ENCODE measurements at places on chromosomes 11 and 22.

DNA sequence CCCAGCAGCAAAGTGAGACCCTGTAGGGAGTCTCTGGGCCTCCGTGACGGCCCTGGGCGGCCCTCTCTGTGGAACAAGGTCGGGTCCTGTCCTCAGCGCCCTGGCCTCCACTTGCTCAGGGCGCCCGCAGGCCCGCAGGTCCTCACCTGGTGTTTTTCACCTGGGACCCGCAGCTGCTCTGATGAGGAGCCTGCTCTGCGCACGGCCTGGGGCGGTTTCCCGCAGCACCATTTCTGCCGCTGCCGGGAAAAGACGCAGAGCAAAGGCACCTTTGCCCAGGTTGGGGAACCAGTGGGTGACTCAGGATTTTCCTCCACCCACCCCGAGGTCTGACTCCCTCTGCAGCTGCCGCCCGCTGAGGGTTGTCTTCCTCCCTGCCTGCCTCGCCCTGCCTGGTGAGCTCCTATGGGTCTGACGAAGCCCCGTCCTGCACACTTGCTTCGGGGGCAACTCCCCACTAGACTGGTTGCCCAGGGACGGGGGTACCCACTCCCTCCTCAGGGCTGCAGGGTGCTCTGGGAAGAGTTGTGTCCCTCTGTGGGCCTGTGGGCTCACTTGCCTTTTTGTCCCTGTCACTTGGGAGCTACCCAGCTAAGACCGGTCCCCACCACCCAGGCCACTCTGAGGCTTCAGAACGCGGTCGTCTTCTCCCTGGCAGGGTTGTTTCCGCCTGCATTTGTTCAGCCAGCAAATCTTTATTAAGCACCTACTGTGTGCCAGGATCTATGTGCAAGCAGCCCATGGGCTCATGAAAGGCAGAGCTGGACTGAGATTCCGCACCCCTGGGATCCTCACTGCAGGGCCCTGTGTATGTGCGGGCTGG, 89.5 kb downstream of the KCNQ1 start:
- no peak for DNase-seq

DNA sequence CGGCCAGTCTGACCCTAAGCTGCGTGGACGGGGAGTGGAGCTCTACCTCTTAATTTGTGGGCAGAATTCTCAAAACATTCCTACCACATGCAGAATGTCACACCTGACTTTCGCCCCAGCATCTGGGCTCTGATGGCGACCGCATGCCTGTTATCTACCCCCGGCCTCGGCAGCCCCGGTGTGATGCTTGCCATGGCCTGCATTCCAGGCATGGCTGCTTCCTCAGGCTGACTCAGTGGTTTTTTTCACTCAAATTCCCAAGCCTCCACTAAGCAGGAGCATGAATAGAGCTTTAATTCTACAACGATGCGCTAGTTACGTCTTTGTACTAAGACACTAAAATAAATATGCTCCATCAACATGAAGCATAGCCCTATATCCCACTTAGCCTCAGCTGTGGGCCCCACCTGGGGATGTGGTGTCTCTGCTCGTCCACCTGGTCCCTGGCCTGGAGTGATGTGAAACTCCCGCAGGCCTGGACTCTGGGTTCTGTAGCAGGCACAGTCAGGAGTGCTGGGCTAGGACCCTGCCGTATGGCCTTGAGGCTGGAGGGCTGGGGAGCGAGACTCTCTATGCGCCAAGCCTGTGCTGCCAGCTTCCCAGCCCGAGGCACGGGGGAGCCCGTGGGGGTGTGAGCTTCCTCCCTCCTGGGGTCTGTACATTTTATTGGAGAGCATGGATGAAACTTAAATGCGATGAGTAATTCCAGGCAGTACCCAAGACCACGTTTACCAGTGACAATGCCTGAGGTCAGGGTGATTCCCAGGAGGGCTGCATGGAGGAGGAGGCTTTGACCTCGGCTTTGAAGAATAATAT, 153.2 kb downstream of the CTTN start:
- no peak for DNase-seq

GRCh38 chr11:71301858-71302533, 49.6 kb upstream of the SHANK2 start:
- DNase-seq = no peak

DNA sequence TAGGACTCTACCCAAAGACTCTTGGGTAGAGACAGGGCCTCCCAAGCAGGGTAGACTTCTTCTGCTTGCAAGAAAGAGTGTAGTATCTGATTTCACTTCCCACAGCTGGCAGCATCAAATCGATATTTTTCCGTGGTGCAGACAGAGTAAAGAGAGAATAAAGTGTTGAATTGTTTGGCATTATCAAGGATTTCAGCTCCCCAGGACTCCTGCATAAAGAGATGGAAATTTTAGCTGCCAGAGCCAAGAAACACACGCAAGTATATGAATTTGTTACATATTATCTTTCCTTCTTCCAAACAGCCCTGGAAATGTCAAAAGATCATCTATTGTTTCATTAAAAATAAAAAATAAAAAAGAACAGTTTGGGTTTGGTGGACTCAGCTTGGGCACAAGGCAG, 136.8 kb downstream of the PKNOX2 start:
- no peak for DNase-seq

DNA sequence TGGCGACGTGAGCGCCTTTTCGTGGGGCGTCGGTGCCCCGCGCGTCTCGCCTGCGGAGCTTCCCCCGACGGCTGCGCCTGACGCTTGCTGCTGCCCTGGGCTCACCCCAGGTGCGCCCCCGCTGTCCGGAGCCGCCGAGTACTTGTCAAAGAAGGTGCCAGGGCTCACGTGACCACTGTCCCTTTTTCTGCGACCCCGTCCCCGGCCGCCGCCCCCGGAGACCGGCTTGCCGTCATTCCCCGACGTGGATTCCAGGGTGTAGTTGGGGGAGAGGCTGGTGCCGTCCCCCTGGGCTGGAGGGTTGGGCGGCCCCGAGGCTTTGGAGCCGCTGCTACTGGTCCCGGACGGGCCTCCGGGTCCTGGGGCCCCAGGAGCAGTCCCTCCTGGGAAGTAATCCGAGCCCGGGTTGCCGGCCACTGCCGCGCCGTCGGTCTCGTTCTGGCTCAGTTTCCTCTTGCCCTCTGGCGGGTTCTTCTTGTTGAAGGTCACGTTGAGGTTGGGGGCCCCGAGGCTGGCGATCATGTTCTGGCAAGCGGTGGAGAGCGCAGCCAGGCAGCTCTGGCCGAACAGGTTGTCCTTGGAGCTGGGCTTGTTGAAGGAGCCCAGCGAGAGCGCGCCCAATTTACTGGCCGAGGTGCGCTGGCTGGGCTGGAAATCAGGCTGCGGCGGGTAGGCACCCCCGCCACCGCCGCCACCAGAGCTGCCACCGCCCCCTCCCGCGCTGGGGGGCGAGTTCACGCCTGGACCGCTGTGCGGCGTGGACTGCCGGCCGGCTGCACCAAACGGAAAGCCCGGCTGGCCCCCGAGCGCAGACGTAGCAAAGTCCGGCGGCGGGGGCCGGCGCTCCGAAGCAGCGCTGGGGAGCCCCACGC, 3.8 kb downstream of the MN1 start:
- DNase-seq = no peak

DNA sequence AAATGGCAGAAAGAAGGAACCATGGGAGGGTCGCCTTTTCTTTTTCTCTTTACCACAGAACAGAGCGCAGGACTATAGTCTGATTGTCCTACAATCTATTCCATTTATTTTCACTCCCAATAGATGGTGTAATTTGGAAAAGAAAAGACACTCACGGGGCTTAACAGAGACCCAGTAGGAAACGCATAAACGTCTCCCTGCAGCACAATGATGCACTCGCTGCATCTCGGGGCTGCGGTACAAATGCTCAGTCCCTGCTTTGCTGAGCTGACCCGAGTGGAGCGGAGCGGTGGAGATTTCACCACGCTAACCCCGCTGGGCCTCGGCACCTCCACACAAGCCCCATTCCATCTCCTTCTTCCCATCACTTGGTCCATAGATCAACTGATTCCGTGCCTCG, 1.5 kb downstream of the FEZ1 start:
- no peak for DNase-seq

DNA sequence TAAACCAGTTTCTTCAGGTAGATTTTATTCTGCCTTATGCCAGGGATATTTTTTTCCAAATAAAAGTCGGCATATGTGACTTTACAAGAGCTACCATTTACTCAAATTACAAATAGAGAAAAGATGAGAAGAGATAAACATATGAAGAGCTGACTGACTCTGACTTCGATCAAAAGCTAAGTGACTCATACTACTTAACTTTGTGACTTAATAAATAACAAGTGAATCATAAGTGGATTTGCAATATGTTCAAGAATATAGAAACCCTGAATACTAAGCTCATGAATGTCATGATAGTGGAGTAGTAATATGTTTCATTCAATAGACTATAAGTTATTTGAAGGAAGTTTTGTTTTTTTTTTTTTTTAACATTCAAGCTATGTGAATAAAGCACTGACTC, 130.5 kb upstream of the ANO3 start:
- no peak for DNase-seq

DNA sequence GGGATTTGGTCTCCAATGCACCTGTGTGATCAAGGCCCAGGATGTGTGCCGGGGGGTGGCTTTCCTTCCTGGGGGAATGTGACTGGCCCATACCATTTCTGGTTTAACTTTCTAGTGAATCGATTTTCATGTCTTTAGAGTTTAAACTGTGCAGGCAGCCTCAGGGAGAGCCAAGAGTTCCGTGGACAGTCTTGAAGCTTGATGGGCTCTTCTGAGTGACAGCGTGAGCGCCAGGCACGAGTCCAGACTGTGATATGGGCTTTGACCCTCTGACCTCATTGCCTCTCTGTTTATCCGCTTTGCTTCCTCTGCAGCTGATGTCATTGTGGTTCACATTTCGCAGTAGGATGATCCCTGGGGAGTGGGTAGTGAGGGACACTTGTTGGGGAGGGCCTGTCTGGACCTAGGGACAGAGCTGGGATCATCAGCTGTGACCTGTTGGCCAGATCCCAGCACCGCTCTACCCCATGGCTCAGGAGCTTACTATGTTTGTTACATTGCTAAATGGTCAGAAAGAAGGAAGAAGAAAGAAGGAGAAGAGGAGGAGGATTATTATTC, 80.6 kb upstream of the CLDN5 start:
- no peak for DNase-seq

DNA sequence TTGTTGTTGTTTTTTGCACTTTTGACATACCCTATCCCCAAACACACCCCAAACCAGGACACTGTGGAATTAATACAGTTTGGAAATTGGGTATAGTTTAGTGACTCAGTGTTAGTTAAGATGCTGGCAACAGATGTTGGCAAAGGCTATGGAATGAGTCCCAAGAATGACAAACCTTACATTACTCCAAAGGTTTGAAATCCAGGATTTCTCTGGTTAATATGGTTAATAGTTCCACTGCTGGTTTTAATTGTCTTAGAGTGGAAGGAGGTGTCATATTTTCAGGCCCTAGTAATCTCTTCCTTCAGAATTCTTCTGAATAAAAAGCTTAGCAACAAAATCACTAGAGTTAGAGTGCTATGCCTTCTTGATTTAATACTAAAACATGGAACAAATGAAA, 775 bp downstream of the LPXN start:
- DNase-seq = no peak

DNA sequence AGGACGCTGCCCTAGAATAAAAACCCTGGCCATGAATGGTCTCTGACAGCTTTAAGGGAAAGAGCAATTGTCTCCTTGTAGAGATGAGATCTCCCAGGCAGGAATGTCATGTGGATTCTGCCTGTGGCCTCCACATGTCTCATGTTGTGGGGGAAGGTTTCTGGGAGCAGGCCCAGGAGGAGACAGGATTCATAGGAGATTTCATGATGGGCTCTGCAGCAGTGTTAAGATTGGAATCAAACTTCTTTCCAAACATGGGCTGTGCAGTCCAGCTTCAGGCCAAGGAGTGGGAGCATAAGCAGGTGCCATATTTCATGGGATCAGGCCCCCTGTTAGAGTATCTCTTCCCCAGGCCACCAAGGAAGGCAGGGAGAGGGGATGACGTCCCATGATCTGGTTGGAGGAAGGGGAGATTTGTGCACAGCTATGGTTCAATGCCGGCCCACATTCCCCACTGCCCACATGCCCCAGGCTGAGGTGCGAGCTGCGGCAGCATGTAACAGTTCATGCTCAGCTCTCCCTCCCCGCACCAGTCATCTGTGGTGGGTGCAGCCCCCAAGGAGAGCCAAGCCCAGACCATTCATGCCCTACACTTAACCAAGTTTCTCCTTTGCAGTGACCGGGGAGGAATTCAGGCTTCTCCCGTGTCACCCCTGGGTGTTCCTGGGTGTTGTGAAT, 42.5 kb downstream of the LMO1 start:
- DNase-seq = no peak

- no peak for DNase-seq
These were observed 285.9 kb downstream of the BRD1 start for GRCh38 chr22:49541693-49542230.

- DNase-seq = no peak
These were observed 37.4 kb downstream of the PRDM10 start for GRCh38 chr11:129965248-129965647.

GRCh38 chr22:43270314-43270908, 72.8 kb downstream of the SCUBE1 start:
- DNase-seq = no peak

DNA sequence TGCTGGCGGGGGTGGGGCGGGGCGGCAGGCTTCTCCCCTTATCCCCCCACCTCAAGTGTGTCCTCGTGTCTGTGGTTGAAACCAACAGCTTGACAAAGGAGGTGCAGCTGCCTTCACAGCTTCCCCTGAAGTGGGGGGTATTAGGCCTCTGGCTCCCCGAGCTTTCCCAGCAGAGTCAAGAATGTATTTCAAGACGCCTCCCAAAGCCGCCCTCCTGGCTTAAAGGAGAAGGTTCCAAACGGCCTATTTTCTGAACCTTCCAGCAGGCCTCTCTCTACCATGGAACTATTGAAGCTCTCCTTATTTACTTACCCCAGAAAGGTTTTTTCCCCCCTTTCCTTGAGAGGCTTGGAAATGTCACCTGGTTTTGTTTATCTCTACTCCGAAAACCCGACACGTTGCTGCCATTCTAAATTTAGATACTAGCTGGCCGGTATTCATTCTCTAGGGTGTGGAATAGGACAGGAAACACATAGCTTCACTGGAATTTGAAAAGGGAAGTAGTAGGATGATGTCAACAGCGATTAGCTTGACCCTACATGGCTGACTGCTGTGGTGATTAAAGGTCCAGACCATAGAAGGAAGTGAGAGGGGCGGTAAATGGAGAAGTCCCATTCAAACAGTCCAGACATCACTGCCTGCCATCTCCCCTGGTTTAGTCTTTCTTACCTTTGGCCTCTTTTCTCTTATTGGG, 671 bp upstream of the PICALM start:
- DNase-seq = peak; percentile 88

DNA sequence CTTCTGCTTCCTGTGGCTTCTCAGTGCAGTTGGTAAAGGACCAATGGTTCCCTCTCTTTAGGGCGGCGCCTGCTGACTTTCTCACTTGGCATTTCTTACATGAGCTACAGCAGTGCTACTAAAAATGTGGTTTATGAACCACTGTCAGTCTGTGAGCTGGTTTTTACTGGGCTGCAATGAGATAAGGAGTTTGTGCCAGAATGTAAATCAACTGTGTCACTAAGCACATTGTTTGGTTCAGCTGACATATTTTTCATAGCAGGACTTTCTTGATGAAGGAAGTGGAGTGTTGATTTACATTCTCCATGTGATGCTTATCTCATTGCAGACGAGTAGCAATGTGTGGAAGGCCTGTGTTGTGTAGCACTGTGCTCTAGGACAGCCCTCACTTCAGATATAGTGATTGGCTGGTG, 463.3 kb downstream of the SOX6 start:
- no peak for DNase-seq
